Thoracic aorta (tissue), 2 donors: ENCODE measurements at places on chromosomes 1 and 21.

GRCh38 chr1:80363689-80364475 lies 1357.4 kb upstream of the ADGRL4 start:
- no peak for DNase-seq

DNA sequence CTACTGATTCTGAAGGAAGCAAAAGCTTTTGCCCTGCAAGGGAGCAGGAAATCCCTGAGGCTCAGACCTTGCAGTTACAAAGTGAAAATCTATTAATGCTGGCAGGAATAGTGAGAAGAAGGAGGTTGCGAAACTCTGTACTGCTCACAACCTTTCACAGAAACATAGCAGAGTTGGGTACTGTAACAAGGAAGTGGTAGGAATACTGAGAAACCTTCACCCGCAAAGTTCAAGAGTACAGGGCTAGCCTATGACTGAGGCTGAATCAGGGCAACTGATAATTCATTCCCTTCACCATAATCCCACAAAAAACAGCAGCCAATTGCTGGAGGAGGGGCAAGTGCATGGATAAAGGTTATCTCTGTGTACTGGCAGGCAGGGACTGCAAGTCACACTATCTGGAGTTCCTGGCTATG lies 23.9 kb upstream of the KCTD3 start:
- DNase-seq: no peak

DNA sequence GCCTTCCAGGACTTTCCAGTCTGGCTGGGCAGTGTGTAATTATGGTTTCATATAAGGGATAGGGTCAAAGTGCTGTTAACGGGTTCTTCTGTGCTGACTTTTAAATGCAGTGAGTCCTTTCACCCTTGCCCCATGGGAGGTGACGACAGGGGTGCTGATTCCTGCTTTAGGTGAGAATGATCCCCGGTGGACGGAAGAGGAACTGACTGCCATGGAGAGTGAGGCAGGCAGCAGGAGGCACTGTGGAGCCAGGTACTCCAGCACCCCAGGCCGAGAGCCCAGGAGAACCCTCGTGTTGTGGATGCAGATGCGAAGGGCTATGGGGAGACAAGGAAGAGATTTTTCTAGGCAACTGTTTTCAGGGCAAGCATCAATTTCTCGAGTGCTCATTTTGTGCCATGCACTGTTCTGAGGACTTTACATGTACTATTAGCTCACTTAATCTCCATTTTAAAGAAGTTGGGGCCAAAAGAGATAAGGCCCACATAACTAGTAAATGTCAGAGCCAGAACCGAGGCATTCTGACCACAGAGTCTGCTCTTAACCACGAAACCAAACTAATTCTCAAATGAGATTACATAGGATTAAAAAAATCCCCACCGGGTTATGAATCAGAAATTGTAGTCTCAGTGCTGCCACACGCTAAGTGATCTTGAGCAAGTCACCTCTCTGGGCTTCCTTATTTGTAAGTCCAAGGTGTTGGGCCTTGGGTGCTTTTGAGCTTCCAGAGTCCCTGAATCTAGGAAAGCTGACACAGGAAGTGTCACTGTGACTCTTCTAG lies 28.2 kb downstream of the STPG1 start:
- DNase-seq: no peak

DNA sequence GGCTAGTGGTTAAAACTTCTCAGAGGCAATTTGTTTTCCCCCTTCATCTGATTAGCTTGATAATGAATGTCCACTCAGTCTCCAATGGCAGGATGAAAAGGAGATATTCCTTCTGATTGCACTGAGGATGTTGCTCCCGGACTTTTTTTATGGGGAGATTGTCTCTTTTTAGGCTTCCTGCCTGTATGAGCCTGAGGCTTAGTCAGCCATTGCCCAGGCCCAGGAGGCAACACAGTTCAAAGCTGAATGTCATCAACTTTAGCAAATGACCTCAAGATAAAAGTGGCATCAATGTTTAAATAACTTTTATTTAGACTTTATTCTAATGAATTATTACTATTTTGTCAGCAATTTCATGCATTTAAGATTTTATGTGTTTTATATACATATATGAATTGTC lies 162.9 kb upstream of the PTBP2 start:
- no peak for DNase-seq

GRCh38 chr1:244231572-244232315 lies 180.7 kb downstream of the ZBTB18 start:
- no peak for DNase-seq

GRCh38 chr1:40640314-40641076 lies 25.0 kb downstream of the RIMS3 start:
- no peak for DNase-seq

DNA sequence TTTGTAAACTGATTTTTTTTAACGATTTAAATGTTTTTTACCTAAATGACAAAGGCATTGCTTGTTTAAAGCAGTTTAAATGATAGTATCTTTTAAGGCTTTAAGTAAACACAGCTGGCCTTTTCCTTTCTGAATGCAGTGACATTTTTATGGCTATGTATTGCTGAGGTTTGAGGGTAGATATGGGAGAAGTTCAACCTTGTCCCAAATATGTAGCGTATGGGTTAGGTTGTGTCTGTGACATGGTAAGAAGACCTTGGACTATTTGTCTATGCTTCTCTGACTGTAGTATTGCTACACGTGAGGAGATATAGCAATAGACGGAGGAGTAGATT lies 32.5 kb downstream of the PKNOX1 start:
- no peak for DNase-seq

- DNase-seq: no peak
Observed at GRCh38 chr1:158716335-158716734, 4.2 kb downstream of the OR6K3 start.

GRCh38 chr1:61005614-61006580 lies 76.5 kb upstream of the NFIA start:
- no peak for DNase-seq

- no peak for DNase-seq
Observed at GRCh38 chr1:110245876-110246620, 35.9 kb downstream of the KCNC4 start.

DNA sequence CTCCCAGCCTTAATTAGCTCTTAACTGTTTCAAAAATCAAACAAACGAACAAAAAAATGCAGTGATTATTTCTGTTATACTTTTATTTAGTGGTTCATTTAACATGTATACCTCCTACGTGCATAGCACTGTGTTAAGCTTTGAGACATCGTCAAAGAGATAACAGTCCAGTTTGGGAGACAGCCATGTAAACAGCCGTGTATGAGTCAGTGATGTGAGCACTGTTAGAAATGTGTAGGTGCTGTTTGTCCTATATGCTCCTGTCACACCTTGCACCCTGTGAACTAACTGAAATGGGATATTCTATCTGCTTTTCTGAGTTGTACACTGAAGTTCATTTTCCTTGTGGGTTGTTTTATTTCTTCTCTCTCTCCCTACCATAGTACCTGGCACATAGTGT lies 109.7 kb upstream of the CACYBP start:
- no peak for DNase-seq

DNA sequence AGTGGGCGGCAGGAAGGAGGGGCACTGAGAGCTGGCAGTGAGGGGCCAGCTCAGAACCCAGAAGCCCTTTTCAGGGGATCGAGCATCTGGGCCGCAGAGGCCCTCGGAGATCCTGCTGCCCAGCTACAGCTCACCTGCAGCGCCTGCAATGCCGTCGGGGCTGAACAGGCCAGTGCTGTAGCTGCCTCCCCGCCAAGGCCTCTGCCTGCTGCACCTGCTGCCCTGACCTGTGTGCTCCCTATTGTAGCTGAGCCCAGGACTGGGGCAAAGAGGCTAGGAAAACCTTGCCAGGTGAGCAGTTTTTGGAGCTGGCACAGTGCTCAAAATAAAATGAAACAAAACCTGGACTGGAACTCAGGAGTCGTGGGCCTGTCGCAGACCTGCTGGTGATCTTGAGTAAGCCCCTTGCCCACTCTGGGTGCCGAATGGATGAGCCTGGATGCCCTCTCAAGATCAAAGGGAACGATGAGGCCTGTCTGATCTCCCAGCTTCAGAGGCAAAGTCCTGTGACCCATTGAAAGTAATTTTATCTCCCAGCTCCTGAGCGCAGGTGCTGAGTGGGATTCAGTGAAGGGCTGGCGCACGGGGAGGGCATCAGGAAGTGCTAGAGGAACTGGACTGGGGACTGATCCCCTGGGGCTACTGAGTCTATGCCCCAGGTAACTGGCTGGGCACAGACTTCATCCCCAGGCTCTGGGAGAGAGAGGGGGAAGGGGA lies 154.6 kb downstream of the FOXD2 start:
- no peak for DNase-seq

GRCh38 chr1:184479435-184480167 lies 92.8 kb downstream of the C1orf21 start:
- no peak for DNase-seq

DNA sequence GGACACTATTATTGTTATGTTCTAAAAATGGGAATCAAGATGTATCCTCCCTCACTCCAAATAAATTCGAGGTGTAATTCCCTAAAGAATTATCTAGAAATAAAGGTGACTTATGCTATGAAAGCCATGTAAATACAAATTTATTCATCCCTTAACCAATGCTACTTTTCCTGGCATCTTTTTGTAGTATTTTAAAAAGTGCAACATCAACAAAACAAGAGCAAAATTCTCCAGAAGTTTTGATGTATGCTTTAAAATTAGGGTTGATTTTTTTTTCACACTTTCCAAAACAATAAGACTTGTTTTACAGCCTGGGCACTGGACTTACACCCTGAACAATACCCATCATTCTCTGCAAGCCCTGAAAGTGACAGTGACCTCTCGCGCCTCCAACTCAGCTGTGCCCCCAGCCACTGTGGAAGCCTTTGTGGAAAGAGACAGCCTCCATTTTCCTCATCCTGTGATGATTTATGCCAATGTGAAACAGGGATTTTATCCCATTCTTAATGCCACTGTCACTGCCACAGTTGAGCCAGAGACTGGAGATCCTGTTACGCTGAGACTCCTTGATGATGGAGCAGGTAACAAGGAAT lies 21.4 kb upstream of the CLCA1 start:
- DNase-seq: no peak

GRCh38 chr1:93317943-93318342 lies 27.8 kb upstream of the DR1 start:
- DNase-seq: no peak

DNA sequence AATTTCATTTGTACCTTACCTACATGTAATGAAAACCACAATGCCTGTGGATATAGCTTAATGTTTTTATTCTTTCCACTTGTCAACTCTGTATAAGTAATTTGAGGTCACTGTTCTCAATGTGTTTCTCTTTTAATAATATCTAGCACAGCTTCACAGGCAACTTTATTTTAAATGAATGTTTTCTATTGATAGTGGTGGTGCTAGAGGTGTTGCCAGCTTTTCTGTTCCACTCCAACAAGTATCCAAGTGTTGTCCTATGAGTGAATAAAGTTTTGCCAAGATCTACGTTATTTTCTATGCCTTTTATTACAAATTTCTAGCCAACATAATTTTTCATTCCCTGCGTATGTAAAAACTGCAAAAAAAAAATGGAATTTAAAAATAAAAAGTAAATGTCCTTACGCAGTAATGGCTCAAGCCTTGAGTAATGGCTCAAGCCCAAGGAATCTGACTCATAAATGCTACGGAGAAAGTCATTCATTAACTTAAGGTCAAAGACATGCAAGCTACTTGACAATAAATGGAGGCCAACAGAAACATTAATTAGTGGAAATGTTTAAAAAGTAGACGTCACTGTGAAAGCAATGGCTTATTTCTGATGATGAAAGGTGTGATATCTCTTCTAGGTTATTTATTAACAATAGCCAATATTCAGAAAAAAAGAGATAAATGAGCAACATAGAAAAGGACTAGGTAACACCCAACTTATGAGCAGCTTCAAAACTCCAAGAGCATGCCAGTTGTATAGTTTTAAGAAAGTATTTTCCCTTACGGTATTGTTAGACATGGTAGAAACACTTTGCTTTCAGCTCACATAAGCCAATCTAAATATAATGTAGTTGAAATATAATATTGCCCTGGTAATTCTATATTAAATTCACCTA lies 71.4 kb downstream of the SLC44A5 start:
- no peak for DNase-seq

DNA sequence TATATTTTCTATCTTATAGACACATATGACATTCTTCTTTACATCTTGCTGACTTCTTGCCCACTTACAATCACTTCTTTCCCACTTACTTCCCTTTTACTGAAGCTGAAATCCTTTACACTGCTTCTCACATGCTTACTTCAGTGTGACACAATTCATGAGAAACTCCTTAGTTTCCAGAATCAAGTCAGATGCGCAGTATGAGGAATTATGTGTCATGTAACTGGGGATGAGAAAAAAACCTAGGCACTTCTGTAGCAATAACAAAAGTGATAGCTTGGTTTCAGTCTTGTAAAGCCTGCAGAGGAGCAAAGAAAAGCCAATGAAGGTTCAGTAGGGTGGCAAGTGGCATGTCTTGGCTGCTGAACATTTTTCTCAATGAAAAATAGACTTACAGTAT lies 566.2 kb upstream of the RGS18 start:
- DNase-seq: no peak

GRCh38 chr1:212504171-212504803 lies 71.6 kb downstream of the NENF start:
- DNase-seq: no peak

DNA sequence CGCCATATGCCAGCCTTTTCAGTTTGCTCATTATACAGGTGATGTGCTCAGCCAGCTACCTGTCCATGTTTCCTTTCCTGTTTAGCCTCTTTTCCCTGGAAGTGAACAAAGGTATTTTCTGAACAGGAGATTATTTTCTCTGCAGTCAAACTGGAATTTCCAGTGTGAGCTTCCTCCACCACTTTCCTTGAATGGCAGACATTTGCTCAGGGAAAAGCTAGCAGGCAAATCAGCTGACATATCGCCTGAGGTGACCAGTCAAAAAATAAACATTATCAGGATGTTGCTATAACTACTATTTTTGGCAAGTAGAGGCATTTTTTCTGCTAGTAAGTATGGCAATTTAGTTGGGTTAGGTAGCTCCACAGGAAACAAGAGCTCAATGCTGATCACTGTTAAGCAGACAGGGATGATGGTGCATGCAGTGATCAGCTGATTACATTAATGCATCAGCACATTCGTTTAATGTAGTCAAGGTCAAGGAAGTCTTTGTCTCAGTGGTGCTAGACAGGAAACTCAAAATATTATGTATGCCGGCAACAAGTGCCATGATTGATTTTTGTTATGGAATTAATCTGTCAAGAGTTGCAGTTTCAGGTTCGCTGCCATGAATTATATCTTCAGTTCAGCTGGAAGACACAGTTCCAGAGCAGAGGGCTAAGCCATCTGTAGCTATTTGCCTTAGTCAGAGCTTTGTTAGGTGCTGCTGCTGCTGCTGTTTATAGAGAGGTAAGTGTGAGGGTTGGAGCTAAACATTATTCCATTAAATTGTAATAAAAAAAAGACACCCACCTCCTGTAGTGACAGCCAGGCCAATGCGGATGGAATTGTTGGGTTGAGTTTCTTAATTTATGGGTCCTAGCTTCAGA lies 179.7 kb upstream of the ST6GALNAC5 start:
- no peak for DNase-seq

DNA sequence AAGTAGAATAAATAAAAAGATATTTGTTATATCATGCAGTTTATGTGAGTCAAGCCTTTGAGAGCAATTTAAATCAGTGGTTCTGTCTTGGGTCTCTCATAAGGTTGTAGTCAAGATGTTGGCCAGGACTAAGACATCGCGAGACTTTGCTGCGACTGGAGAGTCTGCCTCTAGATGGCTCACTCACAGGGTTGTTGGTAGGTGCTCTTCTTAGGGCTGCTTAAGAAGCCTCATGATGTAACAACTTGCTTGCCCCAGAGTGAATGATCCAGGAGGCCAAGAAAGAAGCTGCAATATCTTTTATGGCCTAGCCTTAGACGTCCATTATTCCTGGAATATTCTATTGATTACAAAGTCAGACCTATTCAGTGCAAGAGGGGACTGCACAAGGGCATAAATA lies 73.1 kb upstream of the CACHD1 start:
- DNase-seq: no peak
